D721Med (cell line): ENCODE measurements at places on chromosomes 3 and 15.

GRCh38 chr3:78660957-78661356 lies 1106.8 kb downstream of the ROBO1 start:
- no peak for DNase-seq

GRCh38 chr3:17352620-17353019 lies 389.8 kb downstream of the TBC1D5 start:
- DNase-seq = no peak

DNA sequence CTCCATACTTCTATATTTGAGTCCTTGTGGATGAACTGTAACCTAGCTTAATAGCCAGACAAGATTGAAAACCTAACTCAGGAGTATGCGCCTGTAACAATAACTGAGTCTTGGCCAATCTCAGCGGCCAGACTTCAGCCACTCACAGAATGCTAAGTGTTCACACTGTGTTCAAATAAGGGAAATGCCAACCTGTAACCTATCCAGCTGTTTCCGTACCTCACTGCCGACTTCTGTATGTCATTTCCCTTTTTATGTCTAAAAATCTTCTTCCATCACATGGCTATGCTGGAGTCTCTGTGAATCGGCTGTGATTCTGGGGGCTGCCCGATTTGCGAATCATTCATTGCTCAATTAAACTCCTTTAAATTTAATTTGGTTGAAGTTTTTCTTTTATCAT lies 169.2 kb downstream of the NFKBIZ start:
- no peak for DNase-seq

- no peak for DNase-seq
Observed at GRCh38 chr3:195209083-195209846, 61.7 kb downstream of the XXYLT1 start.

GRCh38 chr15:29770796-29771195 lies 51.5 kb downstream of the TJP1 start:
- DNase-seq = no peak

GRCh38 chr3:135109681-135110080 lies 314.6 kb downstream of the EPHB1 start:
- DNase-seq = no peak

- DNase-seq = no peak
Observed at GRCh38 chr3:62180514-62180913, 192.8 kb downstream of the FEZF2 start.

- no peak for DNase-seq
Observed at GRCh38 chr15:71083349-71083748, 31.9 kb upstream of the THSD4 start.

GRCh38 chr15:55916666-55917409 lies 76.6 kb downstream of the NEDD4 start:
- DNase-seq = no peak

DNA sequence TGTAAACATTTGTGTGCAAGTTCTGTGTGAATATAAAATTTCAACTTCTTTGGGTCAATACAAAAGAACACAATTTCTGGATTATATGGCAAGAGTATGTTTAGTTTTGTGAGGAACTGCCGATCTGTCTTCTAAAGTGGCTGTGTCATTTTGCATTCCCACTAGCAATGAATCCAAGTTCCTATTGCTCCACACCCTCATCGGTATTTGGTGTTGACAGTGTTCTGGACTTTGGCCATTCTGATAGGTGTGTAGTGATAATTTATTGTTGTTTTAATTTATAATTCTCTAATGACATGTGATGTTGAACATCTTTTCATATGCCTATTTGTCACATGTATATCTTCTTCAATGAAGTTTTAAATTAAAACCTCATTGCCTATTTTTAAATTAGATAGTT lies 58.2 kb upstream of the TMC3 start:
- DNase-seq = no peak

- no peak for DNase-seq
Observed at GRCh38 chr3:13346481-13347389, 73.4 kb downstream of the NUP210 start.

DNA sequence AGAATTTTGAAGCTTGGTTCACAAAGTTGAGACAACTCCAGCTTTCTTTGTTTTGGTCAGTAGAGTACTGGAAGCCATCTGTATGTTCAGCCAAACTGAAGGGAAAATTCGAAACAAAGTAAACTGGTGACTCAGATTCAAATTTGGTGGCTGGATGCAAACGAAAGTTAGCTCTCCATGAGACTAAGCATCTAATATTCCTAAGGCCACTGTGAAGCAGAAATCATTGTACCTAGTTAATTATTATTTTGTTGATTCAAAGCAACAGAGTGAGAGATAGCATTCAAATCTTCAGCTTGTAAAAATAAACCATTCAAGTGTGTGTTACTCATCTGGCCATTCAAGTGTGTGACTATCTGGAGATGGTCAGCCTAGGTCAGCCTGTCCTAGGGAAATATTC lies 42.1 kb downstream of the NR2F2 start:
- no peak for DNase-seq

GRCh38 chr3:27573138-27573537 lies 89.0 kb upstream of the SLC4A7 start:
- DNase-seq = no peak

DNA sequence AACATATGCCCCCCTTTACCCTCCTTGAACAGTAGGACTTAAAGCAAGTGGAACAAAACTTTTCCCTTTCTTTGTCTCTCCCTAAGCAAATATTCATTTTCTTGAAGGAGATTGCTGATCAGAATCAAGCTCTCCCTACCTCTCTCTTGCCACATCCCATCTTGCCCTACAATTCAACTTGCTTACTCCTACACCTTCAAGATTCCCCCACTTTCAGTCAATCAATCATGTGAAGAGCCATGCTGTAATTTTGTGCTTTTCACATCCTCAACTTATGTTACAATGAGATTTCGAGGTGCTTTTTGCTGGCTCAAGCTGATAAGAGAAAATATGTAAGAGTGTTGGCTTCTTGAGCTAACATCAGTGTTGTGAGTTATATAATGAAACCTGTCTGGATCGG lies 662.9 kb downstream of the NLGN1 start:
- DNase-seq = no peak

DNA sequence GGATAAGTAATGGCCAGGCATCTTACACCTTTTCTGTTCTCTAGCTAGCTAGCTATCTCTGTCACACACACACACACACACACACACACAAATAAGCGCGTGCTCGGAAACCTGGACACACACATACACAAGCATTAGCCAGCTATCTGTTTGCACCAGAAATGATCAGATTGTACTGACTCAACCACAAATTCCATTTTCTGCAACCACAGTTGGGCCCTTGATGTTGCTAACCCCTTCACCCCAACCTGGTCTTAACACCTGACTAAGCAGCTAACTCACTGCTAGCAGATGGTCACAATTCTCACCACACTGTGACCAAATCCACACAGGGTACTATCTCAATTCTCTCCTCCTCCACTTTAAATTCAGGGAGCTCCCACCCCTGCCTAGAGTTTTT lies 183.0 kb upstream of the THBS1 start:
- no peak for DNase-seq

- no peak for DNase-seq
Observed at GRCh38 chr3:127552038-127552437, 38.5 kb downstream of the TPRA1 start.

- DNase-seq = no peak
Observed at GRCh38 chr15:63083541-63083940, 38.1 kb upstream of the LACTB start.

DNA sequence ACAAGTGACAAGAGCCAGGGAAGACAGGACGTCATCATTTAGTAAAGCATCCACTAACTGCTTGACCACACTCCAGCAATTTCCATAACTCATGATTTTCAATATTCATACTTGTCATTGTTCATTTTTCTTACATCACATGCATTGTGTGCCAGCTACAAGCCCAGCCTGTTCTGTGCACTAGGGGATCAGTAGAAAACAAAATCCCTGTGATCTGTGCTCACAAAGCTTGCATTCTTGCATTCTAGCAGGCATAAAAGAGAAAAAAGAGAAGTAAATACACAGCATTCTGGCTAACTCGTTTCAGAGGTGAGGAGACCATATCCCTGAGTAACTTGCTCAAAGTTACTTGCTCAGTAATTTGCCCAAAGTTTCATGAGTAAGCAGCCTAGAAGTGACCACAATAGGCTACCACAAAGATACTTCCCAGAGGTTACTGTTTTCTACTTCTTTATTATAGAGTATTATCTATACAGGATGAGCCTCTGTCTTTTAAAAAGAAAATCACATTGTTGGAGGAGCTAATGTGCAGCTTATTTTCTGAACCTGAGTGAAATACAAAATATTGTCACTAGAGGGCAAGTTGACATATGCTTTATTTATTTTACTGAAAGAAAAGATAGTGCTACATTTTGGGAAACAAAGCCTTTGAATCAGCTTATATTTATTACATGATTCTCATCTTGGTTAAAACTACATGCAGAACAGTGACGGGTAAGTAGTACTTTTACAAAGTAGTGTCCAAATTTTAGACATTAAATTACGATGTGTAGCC lies 701.4 kb upstream of the LMCD1 start:
- no peak for DNase-seq

GRCh38 chr15:32829436-32829835 lies 111.6 kb downstream of the GREM1 start:
- no peak for DNase-seq

DNA sequence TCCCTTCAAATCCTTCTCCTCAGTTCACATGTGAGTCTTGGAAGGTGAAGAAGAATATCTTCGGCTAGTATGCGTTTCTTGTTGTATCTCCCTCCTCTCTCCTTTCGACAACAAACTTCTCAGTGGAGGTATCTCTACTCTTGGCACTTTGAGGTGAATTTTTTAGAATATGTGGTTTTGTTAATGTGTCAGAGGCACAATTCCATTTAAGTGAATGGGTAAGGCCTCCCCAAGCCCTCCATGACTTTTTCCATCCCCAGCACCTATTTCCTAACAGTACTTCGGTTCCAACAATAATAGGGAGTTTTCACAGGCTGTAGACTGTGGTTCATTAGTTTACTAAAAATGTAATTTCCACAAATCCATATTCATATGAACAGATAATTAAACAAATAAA lies 74.2 kb downstream of the TM4SF4 start:
- no peak for DNase-seq

DNA sequence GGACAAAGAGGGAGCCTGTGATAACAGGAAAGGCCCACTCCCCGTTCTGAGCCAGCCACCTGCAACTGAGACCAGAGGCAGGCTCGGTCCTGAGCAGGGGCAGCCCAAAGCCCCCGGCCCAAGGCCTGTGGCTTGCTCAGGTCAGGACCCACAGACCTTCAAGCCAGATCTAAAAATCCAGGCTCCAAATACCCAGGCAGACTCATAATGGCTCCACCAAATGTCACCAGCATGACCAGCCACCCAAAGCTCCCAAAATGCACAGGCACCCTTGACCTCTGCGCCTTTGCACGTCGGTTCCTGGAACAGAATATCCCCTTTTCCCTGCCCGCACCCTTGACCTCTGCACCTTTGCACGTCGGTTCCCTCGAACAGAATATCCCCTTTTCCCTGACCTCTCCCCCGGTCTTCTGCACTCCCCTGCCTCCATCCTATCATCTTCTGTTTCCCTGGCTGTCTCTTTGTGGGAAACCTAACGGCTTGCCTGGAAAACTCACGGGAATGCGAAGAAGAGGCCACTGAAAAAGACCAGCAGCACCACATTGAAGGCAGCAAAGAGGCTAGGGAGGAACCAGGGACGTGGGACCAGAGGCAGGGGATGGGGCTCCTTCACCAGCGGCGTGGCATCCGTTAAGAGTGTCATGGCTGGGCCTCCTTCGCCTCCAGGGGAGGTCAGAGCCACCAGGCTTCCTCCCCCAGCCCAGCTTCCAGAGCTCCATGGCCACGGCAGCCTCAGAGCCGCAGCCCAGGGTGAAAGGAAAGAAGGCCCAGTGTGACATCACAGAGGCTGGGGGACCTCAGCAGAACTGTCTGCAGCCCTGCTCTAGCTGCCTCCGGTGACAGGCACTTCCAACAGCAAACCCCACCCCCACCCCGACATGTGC lies at the start of gene ZDHHC19:
ZDHHC19 (minus strand) TSS at position 728 of the 884 bp plus-strand sequence; CDS start at position 643, 85 bp downstream.
- DNase-seq = no peak

DNA sequence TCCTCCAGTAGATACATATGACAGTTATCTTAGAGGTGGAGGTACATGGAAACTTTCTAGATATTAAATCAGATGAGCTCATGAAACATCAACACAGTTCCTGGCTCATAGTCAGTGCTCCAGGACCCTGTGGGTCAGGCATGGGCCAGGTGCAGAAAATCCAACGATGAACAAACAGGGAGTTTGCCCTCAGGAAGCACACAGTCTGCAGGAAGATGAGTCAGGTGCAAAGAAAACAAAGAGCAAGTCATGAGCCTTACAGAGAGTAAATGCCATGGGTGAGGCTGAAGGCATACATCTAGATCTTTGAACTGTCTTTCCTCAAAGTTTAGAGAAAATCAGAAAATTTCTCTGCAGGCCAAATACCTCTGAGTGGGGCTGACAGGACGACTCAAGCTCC lies 184.2 kb upstream of the TPM1 start:
- no peak for DNase-seq

- DNase-seq = no peak
Observed at GRCh38 chr3:24363242-24363641, 131.4 kb downstream of the THRB start.

DNA sequence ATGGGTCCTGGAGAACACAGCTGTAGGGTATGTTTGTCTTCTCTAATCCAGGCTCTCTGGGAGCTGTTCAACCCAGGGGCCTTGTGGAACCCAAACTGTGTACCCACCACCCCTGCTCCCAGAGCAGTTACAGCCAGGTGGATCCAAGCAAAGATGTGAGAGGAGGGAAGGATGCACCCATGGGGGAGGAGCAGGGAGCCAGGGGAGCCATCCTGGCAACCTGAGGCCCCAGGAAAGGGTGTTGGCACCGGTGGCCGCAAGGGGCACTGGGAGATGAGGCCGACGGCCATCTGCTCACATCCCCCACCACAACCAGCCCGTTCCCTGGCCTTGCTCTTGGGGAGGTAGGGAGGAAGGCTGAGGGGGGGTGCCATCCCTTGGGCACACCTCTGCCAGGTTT lies 43.2 kb downstream of the CMTM6 start:
- DNase-seq = no peak

- DNase-seq = no peak
Observed at GRCh38 chr3:32703491-32703972, 18.5 kb downstream of the CNOT10 start.

DNA sequence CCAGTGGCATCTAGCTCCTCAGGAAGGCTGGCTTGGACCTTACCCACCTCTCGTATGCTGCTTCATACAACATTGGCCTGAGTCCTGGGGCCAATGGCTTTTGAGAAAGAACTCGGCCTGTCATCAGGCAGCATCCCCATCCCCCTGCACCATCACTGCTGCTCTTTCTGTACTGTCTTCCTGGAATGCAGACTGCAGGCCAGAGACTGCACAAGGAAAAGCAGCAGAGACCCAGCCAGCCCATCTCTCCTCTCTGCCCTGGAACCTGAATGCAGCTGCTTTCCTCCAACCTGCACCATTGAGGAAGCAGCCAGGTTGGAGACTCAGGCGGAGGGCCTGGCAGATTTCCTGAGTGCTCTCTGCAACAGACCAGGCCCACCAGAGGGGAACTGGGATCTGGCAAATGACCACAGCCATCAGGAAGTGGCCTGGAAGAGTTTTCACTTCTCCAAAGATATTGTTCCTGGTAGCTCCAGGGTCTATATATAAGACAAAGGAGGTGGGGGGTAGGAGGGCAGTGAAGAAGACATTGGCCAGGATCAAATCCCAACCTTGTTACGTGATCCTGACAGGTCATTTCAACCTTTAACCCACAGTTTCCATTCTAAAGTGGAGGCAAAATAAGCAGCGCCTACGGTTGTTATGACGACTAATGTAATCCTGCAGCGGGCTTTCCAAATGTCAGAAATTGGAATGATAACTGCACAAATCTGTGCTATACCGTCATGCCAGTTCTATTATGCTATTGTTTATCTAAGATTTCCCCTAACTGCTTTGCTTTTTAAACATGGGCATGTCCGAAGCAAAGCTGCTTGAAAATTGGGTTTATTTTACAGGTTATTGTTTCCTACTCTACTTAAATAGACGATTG lies 24.4 kb upstream of the RAB7A start:
- no peak for DNase-seq
